ENCODE measurements at places on chromosomes 1 and 21.

DNA sequence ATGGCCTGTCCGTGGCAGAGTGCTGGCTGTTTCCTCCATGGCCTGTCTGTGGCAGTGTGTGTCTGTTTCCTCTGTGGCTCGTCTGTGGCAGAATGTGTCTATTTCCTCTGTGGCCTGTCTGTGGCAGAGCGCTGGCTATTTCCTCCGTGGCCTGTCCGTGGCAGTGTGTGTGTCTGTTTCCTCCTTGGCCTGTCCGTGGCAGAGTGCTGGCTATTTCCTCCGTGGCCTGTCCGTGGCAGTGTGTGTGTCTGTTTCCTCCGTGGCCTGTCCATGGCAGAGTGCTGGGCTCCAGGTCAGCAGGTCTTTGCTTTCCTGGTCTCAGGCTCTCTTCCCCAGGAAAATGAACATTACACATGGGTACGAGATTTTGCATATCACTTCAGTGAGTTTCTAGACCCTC is 138.4 kb upstream of the IPO9 start:
- DNase-seq = no peak

DNA sequence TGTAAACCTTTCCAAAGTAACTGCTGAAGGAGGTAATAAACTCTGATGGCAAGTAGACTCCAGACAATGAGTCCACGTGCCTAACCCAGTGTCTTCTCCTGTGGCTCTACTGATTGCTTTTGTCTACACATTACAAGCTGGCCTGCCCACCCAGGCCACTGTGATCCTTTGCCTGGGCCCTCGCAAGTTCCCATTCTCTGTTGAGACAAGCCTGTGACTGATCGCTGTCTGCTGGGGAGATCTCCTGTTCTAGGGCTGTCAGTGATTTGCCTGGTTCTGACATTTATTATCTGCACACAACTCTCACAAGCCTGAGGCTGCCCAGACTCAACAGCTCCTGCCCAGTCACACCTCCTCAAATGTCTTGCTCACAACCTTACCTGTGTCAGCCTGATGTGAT is 81.4 kb downstream of the CYYR1 start:
- DNase-seq = no peak

- DNase-seq = no peak
Measured at GRCh38 chr1:219128957-219129356, 44.7 kb upstream of the LYPLAL1 start.

GRCh38 chr1:245327360-245327759 is 172.6 kb downstream of the KIF26B start:
- DNase-seq = no peak

- no peak for DNase-seq
Measured at GRCh38 chr1:36585569-36586548, 103.1 kb upstream of the CSF3R start.

GRCh38 chr1:154598871-154599635 is 8.9 kb downstream of the ADAR start:
- DNase-seq = no peak

- DNase-seq = no peak
Measured at GRCh38 chr1:44484155-44484688, 79.2 kb downstream of the RNF220 start.

DNA sequence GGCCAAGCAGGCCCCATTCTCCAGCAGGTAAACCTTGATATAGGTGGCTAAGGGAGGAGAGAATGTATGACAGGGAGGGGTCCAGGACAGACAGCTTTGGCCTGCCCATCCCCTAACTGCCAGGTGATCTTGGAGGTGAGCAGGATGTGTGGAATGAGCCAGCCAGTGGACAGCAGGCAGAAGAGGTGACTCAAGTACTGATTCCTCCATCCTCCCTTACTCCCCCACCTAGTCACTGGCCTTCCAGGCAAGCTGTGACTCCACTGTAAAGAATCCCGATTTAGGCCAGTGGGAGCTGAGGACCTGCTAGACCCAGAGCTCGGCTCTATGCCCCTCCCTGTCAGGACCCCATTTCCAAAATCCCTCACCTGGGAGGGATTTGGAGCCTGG is 36.6 kb downstream of the RIMS3 start:
- no peak for DNase-seq

All from T-helper 9 cell (primary cell).